GM04503 (cell line): ENCODE measurements at places on chromosomes 12 and 14.

GRCh38 chr12:49562233-49562632 lies 5.7 kb downstream of the MCRS1 start:
- no peak for DNase-seq

GRCh38 chr12:44017216-44017615 lies 181.3 kb downstream of the TMEM117 start:
- no peak for DNase-seq

DNA sequence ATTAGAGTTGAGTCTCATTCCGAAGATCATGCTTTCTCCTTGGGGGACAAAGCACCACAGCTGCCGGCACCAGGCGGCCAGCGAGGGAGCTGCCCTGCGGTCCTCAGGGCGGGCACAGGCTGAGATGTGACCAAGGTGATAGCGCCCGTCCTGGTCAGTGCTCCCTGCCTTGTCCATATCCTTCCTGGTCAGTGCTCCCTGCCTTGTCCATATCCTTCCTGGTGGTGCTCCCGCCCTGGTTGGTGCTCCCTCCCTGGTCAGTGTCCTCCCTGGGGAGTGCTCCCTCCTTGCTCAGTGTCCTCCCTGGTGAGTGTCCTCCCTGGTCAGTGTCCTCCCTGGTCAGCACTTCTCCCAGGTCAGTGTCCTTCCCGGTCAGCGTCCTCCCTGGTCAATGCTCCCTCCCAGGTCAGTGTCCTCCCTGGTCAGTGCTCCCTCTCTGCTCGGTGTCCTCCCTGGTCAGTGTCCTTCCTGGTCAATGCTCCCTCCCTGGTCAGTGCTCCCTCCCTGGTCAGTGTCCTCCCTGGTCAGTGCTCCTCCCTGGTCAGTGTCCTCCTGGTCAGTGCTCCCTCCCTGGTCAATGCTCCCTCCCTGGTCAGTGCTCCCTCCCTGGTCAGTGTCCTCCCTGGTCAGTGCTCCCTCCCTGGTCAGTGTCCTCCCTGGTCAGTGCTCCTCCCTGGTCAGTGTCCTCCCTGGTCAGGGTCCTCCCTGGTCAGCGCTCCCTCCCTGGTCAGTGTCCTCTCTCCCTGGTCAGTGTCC lies 92.2 kb downstream of the ADGRD1 start:
- no peak for DNase-seq

DNA sequence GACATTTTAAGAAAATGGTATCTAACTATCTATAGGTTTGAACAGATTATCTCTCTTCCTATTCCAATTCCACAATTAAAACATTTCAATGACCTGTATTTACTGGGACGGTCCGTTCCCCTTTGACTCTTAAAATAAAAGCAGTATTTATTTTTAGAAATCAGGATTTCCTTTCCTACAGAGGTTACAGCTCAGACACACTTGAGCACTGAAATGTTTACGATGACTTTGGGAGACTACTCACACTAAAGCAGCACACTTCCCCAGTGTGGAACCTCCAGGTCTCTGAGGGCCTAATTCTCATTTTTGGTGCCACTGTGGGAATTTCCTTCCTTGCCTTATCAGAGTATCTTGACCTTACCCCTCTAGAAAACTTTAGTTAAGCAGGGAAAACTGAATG lies 181.8 kb downstream of the PRKD1 start:
- DNase-seq: no peak

- DNase-seq: no peak
Observed at GRCh38 chr14:37968664-37969240, 239.0 kb upstream of the SSTR1 start.

DNA sequence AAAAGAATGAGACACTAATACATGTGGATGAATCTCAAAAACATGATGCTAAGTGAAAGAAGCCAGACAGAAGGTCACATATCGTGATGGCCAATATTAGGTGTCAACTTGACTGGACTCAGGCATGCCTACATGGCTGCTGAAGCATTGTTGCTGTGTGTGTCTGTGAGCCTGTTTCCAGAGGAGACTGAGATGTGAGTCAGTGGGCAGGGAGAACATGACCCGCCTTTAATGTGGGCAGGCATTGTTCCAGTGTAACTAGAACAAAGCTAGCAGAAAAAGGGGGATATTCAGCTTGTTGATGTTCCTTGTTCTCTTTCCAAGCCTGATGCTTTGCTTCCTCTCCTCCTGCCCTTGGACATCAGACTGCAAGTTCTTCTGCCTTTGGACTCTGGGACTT lies 47.6 kb downstream of the DCAF5 start:
- DNase-seq: peak; percentile 29

DNA sequence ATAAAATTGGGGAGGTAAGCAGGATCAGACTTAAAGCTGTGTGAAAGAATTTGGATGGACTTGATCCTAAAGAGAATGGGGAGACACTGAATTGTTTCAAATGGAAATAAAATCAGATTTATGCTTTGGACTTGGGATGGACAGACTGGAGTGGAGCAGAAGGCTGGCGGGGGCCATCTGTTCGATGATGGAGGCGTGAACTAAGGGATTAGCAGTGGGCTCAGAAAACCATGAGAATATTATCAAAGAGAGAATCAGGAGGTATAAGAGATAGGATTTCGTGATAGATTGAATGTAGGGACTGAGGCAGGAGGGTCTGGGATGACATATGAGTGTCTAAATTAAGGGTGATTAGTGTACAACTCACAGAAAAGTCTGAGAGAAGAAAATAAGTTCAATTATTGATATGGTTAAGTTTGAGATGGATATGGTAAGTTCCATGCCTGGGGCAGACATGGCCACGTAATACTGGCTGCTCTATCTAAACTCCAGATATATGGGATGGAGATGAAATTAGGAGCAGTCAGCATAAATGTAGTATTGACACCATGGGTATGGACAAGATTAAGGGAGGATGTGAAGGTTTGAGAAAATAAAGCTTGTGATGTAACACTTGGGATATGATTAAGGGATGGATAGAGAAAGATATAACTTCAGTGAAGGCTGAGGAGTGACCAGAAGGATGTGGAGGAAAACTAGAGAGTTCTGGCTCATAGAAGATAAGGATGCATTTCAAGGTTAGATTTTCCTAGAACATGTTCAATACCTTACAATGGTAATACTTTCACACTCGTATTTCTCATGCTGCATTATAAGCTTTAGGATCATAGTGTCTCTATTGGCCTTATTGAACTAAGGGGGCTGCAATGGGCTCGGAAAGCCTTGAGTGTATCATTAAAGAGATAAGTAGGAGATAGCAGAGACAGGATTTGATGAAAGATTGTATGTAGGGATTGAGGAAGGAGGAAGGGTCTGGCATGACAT lies 1.0 kb upstream of the TSSK4 start:
- DNase-seq: no peak
